Effector memory CD4-positive, alpha-beta T cell (primary cell): ENCODE measurements at places on chromosomes 13 and 19.

DNA sequence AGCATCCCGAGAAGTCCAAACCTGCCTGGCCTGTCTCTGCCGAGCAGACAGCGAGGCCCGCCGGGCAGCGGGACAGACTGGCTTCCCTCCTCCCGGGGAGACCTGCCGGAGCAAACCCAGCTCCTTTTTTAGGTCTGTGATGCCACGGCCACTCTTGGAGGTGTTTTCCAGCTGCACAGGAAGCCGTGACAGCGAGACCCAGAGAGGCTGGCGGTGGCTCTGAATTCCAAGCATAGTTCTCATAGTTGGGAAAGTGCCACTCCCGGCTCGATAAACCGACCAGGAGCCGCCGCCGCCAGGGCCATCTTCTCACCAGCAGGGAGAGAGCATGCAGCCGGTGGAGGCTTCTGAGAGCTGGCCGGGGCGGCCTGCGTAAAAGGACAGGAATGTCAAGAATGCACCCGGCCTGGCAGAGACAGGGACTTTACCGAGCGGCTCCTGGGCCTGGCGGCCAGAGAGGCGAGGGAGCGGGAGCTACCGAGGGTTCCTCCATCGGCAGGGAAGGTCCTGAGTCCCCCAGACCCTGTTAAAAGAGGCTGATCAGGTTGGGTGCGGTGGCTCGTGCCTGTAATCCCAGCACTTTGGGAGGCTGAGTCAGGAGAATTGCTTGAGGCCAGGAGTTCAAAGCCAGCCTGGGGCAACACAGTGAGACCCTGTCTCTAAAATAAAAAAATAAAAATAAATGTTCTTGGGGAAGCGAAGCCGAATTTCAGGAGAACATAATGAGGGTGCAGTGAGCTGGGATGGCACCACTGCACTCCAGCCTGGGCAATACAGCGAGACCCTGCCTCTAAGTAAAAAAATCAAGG, 64.9 kb downstream of the GADD45B start:
- no peaks in the 10 kb centered on the region for H3K36me3 ChIP-seq
- no peaks in the 10 kb centered on the region for H3K27me3 ChIP-seq
- no peak overlapping the region for H3K4me3 ChIP-seq
- peaks cover 11% of the 10 kb centered on the region for H3K4me1 ChIP-seq
- no peak overlapping the region for H3K27ac ChIP-seq

DNA sequence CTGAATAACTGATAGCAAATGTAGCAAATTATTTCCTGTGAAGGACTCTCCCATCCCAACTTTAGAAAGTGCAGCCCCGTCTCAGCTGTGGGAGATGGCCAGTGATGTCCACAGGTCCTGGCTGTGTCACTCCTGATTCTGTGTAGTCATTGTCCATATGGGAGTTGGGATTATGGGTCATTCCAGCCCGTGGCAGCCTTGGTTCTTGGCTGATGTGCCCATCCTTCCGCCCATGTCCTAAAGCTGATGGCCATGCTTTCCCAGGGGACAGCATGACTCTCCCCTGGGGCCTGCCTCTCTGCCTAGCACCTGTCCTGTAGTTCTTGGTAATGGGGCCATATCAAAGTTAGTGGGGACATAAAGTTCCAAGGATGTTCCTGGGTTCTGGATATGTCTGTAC, 43.9 kb upstream of the C1QTNF9 start:
- no peaks in the 10 kb centered on the region for H3K27me3 ChIP-seq
- DNase-seq, result no peak
- peaks cover 78% of the 10 kb centered on the region for H3K4me1 ChIP-seq
- peak overlapping the region; percentile 26 for H3K4me3 ChIP-seq
- peak overlapping the region; percentile 80 for H3K27ac ChIP-seq

- DNase-seq, result no peak
- peak overlapping the region; percentile 55 for H3K4me3 ChIP-seq
- H3K4me1 ChIP-seq, result peaks cover 23% of the 10 kb centered on the region
- peaks cover 25% of the 10 kb centered on the region for H3K36me3 ChIP-seq
- H3K27ac ChIP-seq, result peak overlapping the region; percentile 60
- H3K27me3 ChIP-seq, result no peaks in the 10 kb centered on the region
Measured at GRCh38 chr19:41428481-41428859, 1.3 kb upstream of the B3GNT8 start.

- H3K4me1 ChIP-seq, result no peaks in the 10 kb centered on the region
- no peaks in the 10 kb centered on the region for H3K36me3 ChIP-seq
- H3K4me3 ChIP-seq, result no peak overlapping the region
- no peaks in the 10 kb centered on the region for H3K27me3 ChIP-seq
- H3K27ac ChIP-seq, result no peak overlapping the region
- DNase-seq, result no peak
Measured at GRCh38 chr13:38566023-38566422, 120.9 kb upstream of the FREM2 start.

DNA sequence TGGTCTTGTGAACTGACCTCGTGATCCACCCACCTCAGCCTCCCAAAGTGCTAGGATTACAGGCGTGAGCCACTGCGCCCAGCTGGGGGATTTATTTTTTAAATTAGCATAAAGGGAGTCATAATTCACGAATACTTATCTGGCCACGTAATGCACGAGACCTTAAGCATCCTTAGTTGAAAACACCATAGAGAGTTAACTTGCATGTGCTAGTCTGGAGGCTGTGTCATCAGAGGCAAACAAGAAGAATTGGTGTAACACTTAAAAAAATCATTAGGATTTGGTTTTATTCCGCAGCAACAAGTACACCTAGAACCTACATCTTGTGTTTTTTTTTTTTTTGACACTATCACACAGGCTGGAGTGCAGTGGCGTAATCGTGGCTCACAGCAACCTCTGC, 19.1 kb downstream of the KLF5 start:
- no peak for DNase-seq
- no peaks in the 10 kb centered on the region for H3K36me3 ChIP-seq
- no peak overlapping the region for H3K27ac ChIP-seq
- H3K27me3 ChIP-seq, result no peaks in the 10 kb centered on the region
- H3K4me3 ChIP-seq, result no peak overlapping the region
- H3K4me1 ChIP-seq, result no peaks in the 10 kb centered on the region

DNA sequence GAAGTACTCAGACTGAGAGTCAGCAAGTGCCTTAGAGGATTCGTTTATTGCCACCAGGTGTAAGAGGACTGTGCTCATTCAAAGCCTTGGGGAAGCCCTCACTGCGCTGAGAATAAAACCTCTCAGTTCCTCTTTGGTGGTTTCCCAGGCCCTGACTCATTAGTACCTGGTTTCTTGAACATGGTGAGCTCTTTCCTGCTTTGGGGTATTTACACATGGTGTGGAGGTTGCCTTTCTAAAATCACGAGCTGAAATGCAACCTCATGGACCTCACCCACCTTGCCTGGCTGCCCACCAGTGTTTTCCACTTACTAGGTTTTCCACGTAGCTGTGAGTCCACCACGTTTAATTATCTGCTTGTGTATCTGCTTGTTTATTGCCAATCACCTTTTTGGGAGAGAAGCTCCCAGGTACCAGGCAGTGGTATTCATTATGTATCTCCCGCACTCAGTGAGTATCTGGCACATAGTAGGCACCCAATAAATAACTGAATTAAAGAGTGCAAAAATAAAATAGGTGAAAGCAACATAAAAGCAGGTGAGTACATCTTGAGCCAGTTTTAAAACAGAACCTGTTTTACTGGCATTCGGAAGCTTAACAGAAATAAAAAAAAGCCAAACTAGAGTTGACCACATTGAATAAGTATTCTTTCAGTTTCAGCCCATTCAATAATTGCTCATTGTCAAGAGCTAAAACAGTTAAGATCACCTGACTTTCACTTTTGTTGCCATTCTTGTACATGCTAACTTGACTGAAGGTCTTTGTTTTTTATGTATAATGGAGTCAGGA, 533.0 kb downstream of the MYO16 start:
- no peak for DNase-seq
- H3K27me3 ChIP-seq, result no peaks in the 10 kb centered on the region
- no peak overlapping the region for H3K4me3 ChIP-seq
- H3K4me1 ChIP-seq, result no peaks in the 10 kb centered on the region
- H3K27ac ChIP-seq, result no peak overlapping the region
- H3K36me3 ChIP-seq, result no peaks in the 10 kb centered on the region

GRCh38 chr13:94291631-94292322, 187.7 kb downstream of the DCT start:
- H3K4me1 ChIP-seq, result no peaks in the 10 kb centered on the region
- H3K27me3 ChIP-seq, result no peaks in the 10 kb centered on the region
- no peak overlapping the region for H3K27ac ChIP-seq
- DNase-seq, result no peak
- no peaks in the 10 kb centered on the region for H3K36me3 ChIP-seq
- no peak overlapping the region for H3K4me3 ChIP-seq

GRCh38 chr19:35945121-35945790, 9.1 kb downstream of the LRFN3 start:
- H3K4me1 ChIP-seq, result peaks cover 6% of the 10 kb centered on the region
- H3K4me3 ChIP-seq, result no peak overlapping the region
- H3K27me3 ChIP-seq, result no peaks in the 10 kb centered on the region
- peaks cover 8% of the 10 kb centered on the region for H3K36me3 ChIP-seq
- no peak for DNase-seq
- H3K27ac ChIP-seq, result no peak overlapping the region

DNA sequence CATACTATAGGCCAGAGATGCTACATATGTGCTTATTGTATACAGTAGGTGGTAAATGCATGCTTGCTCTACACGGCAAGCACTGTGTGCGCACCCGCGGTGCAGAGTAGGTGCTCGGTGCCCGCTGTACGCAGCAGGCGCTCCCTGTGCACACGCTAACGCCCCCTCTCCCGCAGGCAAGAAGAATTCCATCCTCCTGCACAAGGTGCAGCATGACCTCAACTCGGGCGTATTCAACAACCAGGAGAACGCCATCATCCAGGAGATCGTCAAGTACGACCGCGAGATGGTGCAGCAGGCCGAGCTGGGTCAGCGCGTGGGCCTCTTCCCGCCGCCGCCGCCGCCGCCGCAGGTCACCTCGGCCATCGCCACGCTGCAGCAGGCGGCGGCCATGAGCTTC, 17.7 kb downstream of the POLRMT start:
- H3K27ac ChIP-seq, result no peak overlapping the region
- no peaks in the 10 kb centered on the region for H3K27me3 ChIP-seq
- peaks cover 10% of the 10 kb centered on the region for H3K4me1 ChIP-seq
- H3K36me3 ChIP-seq, result peaks cover 31% of the 10 kb centered on the region
- DNase-seq, result no peak
- no peak overlapping the region for H3K4me3 ChIP-seq

GRCh38 chr13:74921326-74921725, 560.6 kb downstream of the TBC1D4 start:
- no peaks in the 10 kb centered on the region for H3K36me3 ChIP-seq
- no peak for DNase-seq
- no peaks in the 10 kb centered on the region for H3K27me3 ChIP-seq
- H3K4me1 ChIP-seq, result no peaks in the 10 kb centered on the region

- no peaks in the 10 kb centered on the region for H3K27me3 ChIP-seq
- no peak overlapping the region for H3K27ac ChIP-seq
- H3K4me3 ChIP-seq, result no peak overlapping the region
- H3K36me3 ChIP-seq, result peaks cover 14% of the 10 kb centered on the region
- H3K4me1 ChIP-seq, result no peaks in the 10 kb centered on the region
Measured at GRCh38 chr19:38095411-38096308, 128.4 kb downstream of the DPF1 start.

- no peaks in the 10 kb centered on the region for H3K27me3 ChIP-seq
- H3K4me1 ChIP-seq, result no peaks in the 10 kb centered on the region
- no peak overlapping the region for H3K4me3 ChIP-seq
- DNase-seq, result no peak
Measured at GRCh38 chr13:39618561-39618960, 15.6 kb upstream of the LHFPL6 start.

GRCh38 chr13:63110466-63110865, 1694.8 kb upstream of the PCDH20 start:
- H3K4me3 ChIP-seq, result no peak overlapping the region
- H3K27ac ChIP-seq, result no peak overlapping the region
- H3K27me3 ChIP-seq, result no peaks in the 10 kb centered on the region
- H3K36me3 ChIP-seq, result no peaks in the 10 kb centered on the region
- H3K4me1 ChIP-seq, result no peaks in the 10 kb centered on the region

DNA sequence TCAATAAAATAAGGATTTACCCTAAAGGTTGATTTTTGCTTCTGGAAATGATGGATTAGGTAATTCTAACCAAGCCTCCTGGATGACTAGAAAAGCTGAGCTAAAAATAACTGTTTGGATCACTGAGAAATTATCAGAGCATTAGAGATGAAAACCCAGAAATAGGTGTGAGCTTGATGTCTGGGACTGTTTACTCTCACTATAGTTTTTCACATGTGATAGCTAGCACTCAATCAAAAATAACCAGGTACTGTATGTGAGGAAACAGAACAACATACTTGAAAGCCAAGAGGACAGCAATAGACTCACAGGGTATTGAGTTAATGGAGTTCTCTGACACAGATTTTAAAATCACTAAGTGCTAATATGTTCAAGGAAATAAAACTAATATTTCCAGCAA, 9.5 kb downstream of the ZAR1L start:
- H3K27ac ChIP-seq, result no peak overlapping the region
- no peak for DNase-seq
- no peak overlapping the region for H3K4me3 ChIP-seq
- no peaks in the 10 kb centered on the region for H3K36me3 ChIP-seq

- no peak for DNase-seq
- H3K27me3 ChIP-seq, result no peaks in the 10 kb centered on the region
- peaks cover 8% of the 10 kb centered on the region for H3K4me1 ChIP-seq
- no peak overlapping the region for H3K27ac ChIP-seq
- no peaks in the 10 kb centered on the region for H3K36me3 ChIP-seq
Measured at GRCh38 chr19:33785795-33786194, 10.9 kb upstream of the KCTD15 start.

DNA sequence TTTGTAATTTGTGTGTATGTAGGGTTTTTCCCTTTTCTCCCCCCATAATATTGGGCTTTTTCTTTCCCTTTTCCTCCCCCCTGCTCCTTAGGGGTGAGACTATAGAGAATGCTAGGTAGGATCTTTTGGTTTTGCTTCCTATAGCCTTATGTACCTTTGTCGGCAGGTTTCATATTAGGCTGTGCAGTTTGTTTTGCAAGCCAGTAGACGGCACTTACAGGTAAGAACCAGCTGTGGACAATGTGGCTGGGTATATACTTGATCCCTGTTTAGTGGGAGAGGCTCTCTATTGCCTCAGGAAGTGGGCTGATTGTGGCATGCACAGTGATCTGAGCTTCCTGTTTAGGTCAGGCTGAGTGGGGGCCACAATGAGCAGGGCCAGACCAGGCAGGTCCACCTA, 359.2 kb upstream of the OBI1 start:
- no peak overlapping the region for H3K4me3 ChIP-seq
- H3K27me3 ChIP-seq, result no peaks in the 10 kb centered on the region
- H3K36me3 ChIP-seq, result no peaks in the 10 kb centered on the region
- no peak for DNase-seq
- no peaks in the 10 kb centered on the region for H3K4me1 ChIP-seq
- no peak overlapping the region for H3K27ac ChIP-seq

- no peak overlapping the region for H3K27ac ChIP-seq
- H3K27me3 ChIP-seq, result no peaks in the 10 kb centered on the region
- no peak for DNase-seq
- no peaks in the 10 kb centered on the region for H3K36me3 ChIP-seq
- H3K4me3 ChIP-seq, result no peak overlapping the region
Measured at GRCh38 chr13:110109910-110110309, 197.0 kb downstream of the COL4A1 start.
